ENCODE measurements at places on chromosomes 16 and 17.

DNA sequence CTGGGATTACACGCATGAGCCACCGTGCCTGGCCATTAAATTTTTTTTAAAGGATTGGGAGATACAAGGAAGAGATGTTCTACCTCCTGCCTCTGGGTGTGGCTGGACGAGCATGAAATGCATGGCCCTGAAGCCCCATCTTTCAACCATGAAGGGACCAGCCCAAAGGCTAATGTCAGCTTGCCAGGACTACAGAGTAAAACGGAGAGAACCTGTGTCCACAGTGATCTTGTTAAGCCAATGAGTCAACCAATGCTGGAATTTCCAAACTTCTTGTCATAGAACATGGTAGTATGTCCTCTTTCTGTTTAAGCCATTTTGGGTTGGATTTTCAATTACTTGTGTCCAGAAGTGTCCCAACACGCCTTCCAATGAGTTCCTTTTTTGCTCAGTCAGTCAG, 71.3 kb downstream of the RTN4RL1 start:
- no peak for DNase-seq

- DNase-seq = no peak
These were observed 586 bp downstream of the GLYR1 start for GRCh38 chr16:4846503-4846900.

GRCh38 chr16:13471036-13471435, 448.9 kb upstream of the ERCC4 start:
- DNase-seq = no peak

GRCh38 chr16:275786-276232, at the start of gene RGS11:
Gene RGS11, minus strand, starts transcription at chr16:275944. Its CDS starts 33 bp downstream, at chr16:275911.
- no peak for DNase-seq

DNA sequence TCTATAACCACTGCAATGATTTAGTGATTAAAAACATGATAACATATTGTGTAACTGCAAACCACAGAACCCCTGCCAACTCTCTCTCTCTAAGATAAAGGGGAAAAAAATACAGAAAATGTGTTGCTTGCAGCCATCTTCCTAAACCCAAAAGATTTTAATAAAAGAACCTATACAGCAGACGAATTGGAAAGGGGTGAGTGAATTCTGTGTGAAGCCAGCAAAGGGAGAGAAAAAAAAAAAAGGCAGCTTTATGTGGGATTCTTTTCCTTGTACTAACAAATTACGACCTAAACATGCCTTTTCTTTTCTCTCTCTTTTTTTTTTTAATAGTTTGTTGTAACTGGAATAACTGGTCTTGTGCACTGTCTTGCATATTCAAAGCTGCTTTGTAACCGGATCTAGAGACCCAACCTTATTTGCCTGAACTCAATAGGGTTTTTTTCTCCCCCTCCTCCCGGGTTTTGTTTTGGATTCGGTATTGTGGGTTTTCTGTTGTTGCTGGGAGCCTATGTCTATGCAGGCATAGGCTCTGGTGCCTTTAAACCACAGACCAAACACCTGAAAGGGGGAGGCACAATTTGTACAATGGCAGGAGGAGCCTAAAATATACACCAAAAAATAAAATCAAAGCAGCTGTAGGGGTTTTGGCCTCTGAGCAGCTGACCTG, 7.0 kb upstream of the ZFHX3 start:
- no peak for DNase-seq

DNA sequence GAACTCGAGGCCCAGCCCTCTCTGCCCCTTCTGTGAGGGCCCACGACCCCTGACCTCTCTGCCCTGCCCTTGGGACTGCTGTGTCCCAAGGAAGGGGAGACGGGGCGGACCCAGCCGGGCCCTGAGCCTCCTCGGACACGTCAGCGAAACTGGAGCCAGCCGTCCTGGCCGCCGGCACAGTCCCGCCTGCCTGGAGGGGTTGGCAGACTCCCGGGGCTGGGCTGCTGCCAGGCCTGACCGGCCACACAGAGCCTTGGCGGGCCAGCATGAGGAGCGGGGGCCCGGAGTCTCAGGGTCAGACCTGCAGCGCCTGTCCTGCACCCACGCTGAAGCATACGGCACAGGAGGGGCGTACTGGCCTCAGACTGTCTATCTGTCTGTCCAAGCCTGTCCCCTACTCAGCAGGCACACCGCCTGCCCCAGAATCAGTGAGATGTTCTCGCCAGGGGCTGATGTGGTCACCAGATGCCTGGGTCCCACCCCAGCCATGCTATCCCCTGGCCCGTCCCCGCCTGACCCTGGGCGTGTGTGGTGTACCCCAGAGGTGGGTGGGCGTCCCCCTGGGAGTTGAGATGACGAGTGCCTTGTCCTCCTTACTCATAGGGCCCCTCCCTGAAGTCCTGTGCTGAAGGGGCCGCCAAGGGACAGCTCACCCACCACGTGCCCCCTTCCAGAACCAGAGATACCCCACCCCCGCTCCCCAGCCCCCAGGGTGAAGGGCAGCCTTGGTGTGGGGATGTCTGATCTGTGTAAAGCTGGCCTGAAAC, 4.7 kb downstream of the VASN start:
- peak; percentile 85 for DNase-seq

DNA sequence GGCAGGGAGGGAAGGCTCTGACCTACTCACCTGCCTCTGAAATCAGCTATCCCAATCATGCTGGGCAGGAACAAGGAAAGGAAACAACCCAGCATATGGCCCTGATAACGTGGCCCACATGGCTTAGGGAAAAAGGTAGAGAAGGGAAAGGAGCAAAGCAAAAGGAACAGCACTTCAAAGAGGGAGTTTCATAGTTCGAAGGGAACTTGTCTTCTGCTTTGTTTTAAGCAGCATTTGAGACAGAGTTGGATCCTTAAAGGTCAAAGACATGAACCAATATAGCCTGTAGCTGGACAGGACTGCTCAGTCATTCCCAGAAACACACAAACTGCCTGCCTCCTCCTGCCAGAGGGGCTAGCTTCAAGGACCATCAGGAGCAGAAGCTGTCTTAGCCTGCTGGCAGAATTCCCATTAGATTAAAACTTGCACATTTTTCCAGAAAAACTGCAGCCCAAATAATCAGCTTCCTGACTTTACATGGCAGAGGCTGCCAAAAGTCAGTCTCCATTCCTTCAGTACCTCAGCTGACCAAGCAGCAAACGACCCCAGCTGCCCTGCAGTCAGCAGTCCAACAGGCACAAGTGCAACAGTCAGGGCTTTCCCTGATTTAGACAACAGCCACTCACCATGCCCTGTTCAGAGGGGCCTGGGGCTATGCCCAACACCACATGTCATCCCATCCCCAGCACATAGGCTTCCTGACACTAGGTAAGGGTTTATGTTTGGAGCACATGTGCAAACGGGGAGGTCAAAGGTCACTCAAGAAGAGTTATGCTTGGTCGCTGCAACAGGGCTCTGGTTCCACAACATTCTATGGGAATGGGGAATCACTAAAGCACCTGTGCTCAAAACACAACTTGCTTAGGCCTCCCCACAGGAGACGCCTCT, 32.5 kb downstream of the RANBP10 start:
- DNase-seq = no peak

DNA sequence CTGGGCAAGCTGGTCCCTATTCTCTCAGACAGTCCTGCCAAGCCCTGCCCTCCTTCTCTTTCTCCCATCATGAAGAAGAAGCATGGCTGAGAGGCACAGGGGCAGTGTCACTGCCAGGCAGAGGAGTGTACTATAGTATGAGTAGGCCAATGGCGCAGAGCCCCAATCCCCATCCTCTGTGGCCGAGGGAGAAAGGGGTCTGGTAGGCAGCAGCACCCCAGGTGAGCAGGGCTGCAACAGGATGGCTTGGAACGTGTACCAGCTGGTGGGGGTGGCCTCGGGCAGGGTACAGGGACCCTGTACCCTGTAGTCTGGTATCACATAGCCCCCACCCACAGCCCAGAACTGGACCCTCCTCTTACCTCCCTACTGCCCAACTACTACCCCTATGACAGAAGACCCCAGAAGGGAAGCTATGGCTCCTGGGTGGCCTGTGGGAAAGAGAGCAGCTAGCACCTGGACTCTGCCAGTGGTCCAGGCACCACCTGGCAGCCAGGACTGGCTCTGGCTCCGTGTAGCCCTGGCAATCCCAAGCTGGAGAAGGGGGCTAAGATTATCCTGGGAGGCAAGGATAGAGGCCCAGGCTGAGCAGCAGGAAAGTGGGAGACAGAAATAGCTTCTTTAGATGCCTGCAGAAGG, 4.4 kb downstream of the SMARCD2 start:
- DNase-seq = no peak

DNA sequence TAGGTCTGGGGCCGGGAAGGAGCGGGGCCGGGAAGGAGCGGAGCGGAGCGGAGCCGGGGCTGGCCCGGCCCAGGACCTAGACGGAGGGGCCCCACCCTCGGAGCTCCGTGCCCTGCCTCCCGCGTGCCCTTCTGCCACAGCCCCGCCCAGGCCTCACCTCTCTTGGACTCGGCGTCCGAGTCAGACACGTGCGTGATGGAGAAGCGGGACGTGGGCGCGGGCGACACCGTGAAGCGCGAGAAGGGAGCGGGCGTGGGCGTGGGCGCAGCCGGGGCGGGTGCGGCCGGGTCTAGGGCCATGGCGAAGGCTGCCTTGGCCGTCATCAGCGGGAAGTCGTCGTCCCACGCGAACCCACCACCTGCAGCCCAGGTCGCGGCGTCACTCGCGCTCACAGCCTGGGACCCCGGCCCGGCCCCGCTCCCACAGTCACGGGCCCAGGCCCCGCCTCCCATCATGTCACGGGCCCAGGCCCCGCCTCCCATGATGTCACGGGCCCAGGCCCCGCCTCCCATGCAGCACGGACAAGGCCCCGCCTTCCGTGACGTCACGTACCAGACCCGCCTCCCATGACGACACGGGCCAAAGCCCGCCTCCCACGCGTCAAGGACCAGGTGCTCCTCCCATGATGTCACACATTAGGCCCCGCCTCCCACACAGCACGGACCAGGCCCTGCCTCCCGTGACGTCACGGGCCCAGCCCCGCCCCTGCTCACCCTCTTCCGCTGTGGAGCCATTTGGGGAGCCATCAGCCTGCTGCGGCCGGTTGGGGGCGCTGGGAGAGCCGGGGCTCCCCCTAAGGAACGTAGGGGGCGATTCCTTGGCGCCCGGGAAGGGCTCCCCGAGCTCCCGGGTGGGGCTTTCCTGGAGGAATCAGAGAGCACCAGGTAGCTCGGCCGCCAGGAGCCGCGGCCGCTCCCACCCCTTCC, 45.8 kb upstream of the PVALEF start:
- DNase-seq = peak; percentile 88

- DNase-seq = no peak
These were observed 31.6 kb downstream of the MYH10 start for GRCh38 chr17:8598913-8599312.

- peak; percentile 45 for DNase-seq
These were observed 23.6 kb downstream of the BAHCC1 start for GRCh38 chr17:81418710-81419318.

DNA sequence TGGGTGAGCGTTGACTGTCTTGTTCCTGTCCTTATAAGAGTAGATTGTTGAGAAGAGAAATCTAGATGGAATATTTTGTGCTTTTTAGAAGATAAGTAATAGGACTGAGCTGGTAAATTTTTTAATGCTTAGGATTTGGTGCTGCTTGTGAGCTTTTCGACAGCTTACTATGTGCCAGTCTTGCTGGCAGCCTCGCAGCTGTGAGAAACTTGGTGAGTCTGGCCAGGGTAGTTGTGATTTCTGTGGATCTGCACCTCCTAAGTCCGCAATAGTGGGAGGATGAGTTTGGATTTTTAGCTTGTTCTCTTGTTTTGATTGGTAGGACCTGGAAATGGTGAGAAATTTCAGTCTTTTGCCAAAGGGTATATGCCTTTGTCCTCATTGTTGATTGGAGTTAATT, 3.6 kb downstream of the SOCS7 start:
- no peak for DNase-seq

DNA sequence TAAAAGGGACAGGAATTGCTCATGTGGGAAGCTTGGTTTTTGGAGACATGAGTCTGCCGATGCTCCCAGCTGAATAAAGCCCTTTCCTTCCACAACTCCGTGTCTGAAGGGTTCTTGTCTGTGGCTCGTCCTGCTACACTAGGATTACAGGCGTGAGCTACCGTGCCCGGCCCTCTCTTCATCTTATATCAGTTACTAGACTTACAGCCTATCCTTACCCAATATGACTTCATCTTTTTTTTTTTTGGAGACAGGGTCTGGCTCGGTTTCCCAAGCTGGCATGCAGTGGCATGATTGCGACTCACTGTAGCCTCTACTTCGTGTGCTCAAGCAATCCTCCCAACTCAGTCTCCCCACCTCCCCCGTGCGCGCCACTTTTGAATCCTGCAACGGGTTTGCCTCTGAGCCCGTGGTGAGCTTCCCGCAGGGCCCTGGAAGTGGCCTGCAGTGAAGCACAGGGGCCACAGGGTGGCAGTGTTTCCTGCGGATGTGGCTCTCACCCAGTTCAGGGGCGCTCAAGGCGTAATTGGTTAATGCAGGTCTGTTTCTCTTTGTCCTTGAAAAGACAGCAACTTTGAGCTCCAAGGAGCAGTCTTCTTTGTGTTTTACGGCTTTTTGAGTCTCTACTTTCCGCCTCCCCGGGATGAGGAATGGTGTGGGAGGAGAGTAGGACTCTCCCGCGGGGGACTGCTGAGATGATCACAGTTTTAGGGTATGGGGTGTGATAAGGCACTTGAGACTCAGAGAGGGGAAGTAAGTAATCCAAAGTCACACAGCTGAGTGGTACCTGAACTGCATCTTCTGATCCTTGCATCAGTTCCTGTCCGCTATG, 22.7 kb upstream of the GPRC5B start:
- DNase-seq = peak; percentile 58

GRCh38 chr17:71441098-71441497, 679.7 kb upstream of the SOX9 start:
- DNase-seq = no peak

DNA sequence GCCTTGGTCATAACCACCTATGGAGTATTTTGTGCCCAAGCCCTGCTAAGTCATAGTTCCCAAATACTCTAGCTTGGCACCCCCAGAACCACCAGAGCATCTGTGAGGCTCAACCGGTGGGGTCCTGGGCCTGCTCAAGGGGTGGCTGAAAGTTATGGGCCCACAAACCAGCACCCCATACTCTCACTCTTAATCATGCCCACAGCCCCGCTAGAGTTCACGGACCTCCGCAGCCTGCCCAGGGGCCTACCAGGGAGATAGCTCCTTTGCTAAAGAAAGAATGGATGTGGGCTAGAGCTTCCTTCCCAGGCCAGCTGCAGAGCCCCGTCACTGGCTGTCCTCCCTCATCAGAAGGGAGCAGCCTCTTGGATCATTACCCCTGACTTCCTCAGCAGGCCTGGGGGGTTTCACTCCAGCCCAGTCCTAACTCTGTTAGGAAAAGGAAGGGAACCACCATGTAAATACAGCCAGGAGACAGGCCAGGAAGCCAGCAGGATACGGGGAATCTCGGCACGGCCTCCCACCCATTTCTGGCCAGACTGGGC, 1.4 kb downstream of the GIT1 start:
- DNase-seq = no peak

GRCh38 chr17:82060001-82060380, 5.6 kb downstream of the DUS1L start:
- DNase-seq = no peak

DNA sequence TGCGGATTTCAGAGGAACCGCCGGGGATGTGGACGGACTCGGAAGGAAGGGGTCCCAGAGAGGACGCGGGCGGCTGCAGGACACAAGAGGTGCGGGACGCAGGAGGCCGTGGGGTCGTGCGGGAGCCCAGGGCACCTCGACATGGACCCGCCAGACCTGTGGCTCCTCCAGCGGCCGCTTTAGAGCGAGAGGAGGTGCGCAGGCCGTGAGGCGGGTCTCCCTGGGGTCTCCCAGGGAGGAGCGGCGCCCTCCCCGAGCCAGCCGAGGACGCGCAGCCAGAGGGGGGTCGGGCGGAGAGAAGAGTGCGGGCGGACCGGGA, 6.8 kb upstream of the FLYWCH1 start:
- DNase-seq = no peak

GRCh38 chr17:8753136-8753975, 5.0 kb downstream of the SPDYE4 start:
- DNase-seq = no peak

All from nucleus accumbens (tissue), 56 donors.